Lower lobe of right lung (tissue), 2 donors: ENCODE measurements at places on chromosomes 6 and 20. TPM values are rescaled to one million over a fixed set of nuclear protein-coding genes. Genes with fewer than 3 reads are reported as not detected.

SLC35D3 gene
- not detected for total RNA-seq

SLC22A2 gene
- not detected for total RNA-seq

DNA sequence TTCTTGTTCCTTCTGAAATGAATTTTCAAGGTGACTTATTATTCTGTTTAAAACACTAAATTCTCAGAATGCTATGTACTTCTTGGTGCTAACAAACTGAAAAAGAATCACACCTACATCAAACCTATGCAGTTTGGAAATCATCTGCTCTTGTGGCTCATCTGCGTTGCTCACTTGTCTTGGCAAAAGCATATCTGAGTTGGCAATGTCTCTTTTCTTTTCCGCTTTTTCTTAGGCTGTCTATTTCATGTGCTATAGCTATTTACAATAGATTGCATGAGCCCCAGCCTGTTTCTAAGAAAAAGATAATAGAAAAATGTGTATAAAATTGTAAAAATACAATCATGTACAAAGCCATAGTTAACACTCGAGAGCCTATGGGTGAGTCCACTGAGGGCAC, 348.9 kb upstream of the AGPAT4 start:
- no peaks in the 10 kb centered on the region for H3K27me3 ChIP-seq
- DNase-seq = no peak
- no peak overlapping the region for H3K27ac ChIP-seq
- H3K4me3 ChIP-seq = no peak overlapping the region

DNA sequence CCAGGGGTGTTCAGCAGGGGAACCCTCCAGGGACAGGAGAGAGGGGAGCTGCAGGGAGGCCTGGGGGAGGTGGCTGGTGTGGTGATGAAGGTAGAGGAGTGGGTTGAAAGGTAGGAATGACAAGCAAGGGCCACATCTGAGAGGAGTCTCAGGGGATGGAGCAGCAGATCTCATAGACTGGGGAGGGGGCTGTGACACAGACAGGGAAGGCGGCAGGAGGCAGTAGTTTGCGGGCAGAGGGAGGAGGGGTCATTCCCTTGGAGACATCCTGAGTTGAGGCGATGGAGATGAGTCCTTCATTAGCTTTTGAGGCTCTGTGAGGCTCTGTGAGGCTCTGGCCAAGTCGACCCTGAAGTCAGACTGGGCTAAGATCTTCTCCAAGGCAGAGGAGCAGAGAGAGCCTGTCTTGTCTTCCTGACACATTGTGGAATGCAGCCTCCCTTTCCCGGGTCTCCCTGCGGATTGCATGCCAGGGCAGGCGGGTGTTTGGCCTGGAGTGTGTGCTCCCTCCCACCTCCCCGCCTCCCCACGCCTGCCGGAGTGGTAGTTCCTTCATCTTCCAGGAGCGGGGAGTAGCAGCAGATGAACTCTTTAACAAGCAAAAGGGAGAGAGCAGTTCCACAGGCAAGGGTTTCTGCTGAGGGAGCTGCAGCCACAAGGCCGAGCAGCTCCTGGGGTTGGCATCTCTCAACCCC, 34.3 kb upstream of the MLN start:
- H3K4me1 ChIP-seq = peaks cover 14% of the 10 kb centered on the region
- no peak overlapping the region for H3K27ac ChIP-seq

DNA sequence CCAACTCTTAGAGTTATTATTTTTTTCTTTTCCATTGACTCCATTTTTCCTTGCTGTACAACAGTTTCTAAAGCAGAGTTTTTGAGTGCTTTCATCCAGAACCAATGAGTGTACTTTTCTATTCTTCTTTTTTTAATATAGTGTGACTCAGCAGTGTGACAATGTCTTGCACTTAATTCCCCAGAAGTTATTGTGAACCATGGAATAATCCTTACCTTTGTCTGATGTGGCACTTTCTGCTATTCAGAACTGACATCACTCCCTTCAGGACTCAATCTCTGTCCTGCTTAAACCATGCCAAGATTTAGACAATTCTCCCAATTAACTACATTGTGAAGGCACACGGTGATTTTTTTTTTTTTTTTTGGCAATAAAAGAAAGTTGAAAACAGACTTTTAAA, 41.5 kb downstream of the GRIK2 start:
- no peak overlapping the region for H3K27ac ChIP-seq
- no peak for DNase-seq
- no peak overlapping the region for H3K4me3 ChIP-seq
- H3K27me3 ChIP-seq = no peaks in the 10 kb centered on the region
- no peaks in the 10 kb centered on the region for H3K4me1 ChIP-seq
